CD4-positive, alpha-beta T cell treated with Interleukin-12 subunit alpha and Interleukin-12 subunit beta, for 1 hour (primary cell): ENCODE measurements at places on chromosomes 1 and 21.

DNA sequence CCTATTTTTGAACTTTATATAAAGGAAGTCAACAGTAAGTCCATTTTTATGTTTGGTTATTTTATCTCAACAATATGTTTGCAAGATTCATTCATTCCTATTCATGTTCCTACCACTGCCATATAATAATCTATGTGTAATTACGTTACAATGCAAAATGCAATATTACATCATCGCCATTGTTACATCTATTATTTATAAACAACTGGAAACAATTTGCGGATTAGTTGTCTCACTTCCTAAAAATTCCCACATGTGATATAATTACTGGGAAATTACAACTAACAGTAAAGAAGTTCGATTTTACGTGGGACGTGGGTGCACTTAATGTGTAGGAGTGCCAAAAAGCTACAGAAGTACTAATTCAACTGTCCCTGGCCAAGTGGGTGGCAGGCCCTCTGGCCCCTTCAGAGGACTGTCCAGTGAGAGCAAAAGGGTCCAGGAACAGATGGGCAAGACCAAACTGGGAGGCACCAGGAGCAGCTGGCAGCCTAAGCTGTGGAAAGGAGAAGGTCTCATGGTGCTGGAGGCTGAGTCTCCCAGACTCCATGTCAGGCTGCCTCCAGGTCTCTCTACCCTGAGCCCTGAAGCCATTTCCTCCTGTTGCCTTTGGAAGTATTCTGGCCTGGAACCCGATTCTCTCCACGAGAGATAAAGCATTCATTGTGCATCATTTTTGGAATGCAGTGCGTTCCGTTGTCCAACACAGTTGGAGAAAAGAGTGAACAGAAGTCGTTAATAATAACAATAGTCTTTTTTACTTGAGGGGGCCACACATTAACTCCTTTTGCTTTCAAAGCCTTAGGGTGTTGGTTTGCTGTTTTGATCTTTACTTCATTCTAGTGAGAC lies 42.9 kb downstream of the TNNT2 start:
- DNase-seq, result no peak

DNA sequence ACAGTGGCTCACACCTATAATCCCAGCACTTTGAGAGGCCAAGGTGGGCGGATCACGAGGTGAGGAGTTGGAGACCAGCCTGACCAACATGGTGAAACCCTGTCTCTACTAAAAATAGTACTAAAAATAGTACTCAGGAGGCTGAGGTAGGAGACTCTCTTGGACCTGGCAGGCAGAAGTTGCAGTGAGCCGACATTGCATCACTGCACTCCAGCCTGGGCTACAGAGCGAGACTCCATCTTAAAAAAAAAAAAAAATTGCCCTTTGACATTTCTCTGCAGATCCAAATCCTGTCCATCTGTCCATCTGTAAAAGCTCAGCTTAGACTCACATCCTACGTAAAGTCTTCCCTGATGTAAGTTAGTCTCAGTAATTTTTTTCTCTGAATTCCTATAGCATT lies 6.2 kb upstream of the NCF2 start:
- DNase-seq, result no peak

GRCh38 chr1:156750191-156750672 lies 1.2 kb downstream of the HDGF start:
- peak; percentile 48 for DNase-seq

- no peak for DNase-seq
These were observed 6.9 kb upstream of the SPOCD1 start for GRCh38 chr1:31822766-31823165.

- DNase-seq, result no peak
These were observed 358.7 kb downstream of the RRAGC start for GRCh38 chr1:38500891-38501290.

- no peak for DNase-seq
These were observed 2133.0 kb downstream of the NCAM2 start for GRCh38 chr21:23131177-23131576.

DNA sequence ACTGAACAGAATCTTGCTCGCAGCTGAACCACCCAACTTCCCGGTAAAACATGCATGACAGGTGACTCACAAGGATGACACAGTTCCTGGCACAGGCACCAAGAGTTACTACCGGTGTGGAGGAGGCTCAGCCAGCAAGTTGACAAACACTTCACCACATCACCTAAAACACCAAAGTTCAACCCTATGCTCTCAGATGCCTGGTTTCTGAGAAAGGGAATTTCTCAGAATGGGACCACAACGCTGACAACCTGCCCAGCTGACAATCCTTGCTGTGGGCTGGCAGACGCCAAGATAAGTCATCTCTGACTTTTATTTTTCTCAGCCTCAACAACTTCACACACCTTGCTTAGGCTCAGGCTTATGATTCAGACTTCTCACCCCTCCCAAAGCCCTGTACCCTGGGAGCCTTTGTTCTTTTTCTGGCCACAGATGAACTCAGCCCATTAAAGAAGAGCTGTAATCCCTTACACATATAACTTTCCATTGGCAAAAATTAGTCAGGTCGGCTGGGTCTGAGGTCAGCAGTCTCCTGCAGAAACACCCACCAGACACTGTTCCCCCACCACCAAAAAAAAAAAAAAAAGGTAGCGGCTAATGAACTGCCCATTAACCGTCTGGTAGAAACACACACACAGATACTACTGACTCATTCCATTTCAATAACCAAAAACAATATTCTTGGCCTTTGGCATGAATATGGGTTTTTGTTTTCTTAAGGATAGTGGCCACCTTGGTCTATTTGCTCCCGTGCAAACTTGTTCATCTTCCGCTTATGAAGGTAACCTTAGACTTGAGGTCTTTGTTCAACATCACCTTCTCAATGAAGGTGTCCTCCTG lies 10.8 kb upstream of the TIAM1 start:
- peak; percentile 80 for DNase-seq

DNA sequence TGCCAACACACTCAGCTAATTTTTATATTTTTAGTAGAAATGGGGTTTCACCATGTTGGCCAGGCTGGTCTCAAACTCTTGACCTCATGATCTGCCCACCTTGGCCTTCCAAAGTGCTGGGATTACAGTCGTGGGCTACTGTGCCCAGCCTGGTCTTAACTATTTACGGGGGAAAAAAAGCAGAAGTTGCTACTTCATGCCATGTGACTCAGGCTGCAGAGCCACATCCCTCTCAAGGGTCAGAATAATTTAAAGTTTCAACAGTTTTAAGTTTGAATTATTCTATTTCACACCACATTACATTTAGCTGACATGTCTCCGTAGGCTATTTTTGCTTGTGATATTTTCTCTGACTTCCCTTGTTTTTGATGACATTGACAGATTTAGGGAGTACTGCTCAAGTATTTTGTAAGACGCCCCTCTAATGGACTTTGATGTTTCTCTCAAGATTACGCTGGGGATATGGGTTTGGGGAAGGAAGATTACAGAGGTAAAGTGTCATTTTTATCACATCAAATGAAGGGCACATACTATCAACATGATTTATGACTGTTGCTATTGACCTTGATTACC lies 14.6 kb upstream of the AGBL4 start:
- DNase-seq, result no peak

DNA sequence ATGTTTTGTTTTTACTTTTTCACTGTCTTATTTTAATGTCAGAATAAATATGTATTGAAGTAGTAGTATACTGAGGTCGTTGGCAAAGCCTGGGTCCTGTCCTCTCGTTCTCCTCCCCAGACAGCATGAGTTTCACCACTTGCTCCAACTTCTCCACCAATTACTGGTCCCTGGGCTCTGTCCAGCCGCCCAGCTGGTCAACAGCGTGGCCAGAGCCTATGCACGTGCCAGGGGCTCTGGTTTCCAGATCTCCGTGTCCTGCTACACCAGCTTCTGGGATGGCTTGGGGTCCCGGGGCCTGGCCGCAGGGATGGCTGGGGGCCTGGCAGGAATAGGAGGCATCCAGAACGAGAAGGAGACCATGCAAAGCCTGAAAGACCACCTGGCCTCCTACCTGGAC lies 19.3 kb downstream of the PTPN14 start:
- DNase-seq, result no peak

DNA sequence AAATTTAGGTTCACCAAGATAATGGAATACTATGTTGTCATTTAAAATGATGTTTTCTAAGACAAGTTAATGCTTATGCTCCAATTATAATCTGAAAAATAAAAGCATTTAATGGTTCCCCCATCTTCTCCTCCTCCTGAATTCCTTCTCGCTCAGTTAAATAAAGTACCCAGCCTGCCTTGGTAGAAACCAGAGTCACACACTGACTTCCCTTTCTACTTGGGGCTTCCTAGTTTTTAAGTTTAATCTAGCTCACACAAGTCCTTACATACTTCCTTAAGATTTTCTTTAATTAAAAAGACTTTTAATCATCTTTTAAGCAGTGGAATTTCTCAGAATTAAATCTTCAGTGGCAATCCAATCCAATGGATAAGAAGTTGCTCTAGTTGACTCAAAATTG lies 32.9 kb downstream of the CD58 start:
- no peak for DNase-seq

- DNase-seq, result no peak
These were observed 283.1 kb downstream of the GRIK1 start for GRCh38 chr21:29656504-29657239.

DNA sequence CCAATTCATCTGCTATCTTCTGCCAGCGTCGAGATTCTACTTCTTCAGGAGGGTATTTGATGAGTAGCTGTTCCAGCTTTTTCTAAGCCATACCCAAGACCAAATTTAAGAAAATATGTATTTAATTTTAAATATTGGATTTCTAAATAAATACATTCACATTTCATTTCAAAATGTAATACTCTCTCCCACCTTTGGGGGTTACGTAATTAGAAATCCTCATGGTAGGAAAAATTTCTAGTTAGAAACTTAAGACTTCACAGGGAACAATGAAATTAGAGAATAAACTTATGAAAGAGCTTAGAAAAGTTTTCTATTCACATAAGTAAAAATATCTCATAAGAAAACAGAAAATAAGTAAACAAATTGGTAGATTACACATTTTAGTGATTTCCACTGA lies 102.9 kb downstream of the ZZZ3 start:
- no peak for DNase-seq

- no peak for DNase-seq
These were observed 53.2 kb downstream of the STX6 start for GRCh38 chr1:180969434-180969833.

DNA sequence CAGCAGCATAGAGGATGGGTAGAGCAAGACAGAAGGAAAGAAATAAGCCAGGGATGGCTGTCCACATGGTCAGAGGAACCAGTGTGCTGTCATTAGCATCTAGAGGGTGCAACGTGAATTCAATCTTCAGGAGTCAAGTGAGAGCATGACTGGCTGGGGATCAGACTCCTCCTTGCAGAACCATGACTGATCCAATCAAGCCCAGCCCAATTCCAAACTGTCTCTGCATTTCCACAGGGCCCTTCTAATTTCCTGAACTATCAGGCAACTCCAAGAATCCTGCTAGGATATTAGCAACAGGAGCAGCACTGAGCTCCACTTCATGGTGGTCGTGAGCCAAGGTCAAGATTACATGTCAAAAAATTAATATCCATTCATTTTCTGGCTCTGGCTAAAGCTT lies 166.8 kb upstream of the CAMK1G start:
- no peak for DNase-seq
